ENCODE measurements at places on chromosomes 6 and 20.
A peak's percentile ranks its signal among the peaks of the same experiment; 100 is the strongest.

DNA sequence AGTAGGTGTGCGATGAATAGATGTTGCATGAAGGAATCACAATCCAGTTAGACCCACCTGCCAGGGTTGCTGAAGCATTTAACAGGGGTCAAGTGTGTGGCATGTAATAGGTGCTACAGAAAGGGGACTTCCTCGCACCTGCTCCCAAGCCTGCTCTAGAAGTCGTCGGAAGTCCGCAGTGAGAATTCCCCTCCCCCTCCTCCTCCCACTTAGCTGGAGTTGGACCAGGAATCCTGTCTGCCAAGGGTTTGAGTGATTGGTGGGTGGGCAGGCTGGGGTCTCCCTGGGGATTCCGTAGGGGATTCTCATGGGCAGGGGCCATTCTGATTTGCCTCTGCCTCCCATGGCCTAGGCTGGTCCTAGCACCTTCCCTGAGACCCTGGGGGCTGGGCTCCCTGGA lies 10.3 kb downstream of the SCRT2 start:
- no peak for DNase-seq
- no peak overlapping the region for H3K27ac ChIP-seq
- peaks cover 53% of the 10 kb centered on the region for H3K4me1 ChIP-seq
- no peaks in the 10 kb centered on the region for H3K36me3 ChIP-seq
- peaks cover 30% of the 10 kb centered on the region for H3K27me3 ChIP-seq
- no peak overlapping the region for H3K4me3 ChIP-seq

GRCh38 chr6:7809346-7809745 lies 83.4 kb downstream of the BMP6 start:
- H3K36me3 ChIP-seq, result no peaks in the 10 kb centered on the region
- H3K27ac ChIP-seq, result no peak overlapping the region
- no peaks in the 10 kb centered on the region for H3K27me3 ChIP-seq
- H3K4me1 ChIP-seq, result peaks cover 5% of the 10 kb centered on the region
- no peak overlapping the region for H3K4me3 ChIP-seq
- no peak for DNase-seq

DNA sequence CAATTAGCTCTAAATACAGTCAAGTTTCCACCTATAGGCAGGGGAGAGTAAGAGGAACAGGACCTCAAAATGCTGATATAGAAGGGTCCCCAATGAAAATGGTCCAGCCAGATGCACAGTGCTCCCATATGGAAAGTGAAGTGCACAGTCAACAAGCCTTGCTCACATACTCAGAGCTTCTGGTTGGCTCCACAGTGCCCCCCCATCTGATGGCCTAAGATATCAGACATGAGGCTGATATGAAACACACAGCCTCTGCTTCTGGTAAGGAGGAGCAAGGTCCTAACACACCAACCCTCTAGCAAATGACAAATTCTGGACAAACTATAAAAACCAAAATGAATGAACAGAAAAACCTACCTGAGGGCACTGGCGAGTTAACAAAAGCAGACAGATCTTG lies 111.4 kb upstream of the EMILIN3 start:
- H3K27ac ChIP-seq, result no peak overlapping the region
- no peak for DNase-seq
- no peaks in the 10 kb centered on the region for H3K27me3 ChIP-seq
- peaks cover 64% of the 10 kb centered on the region for H3K36me3 ChIP-seq

DNA sequence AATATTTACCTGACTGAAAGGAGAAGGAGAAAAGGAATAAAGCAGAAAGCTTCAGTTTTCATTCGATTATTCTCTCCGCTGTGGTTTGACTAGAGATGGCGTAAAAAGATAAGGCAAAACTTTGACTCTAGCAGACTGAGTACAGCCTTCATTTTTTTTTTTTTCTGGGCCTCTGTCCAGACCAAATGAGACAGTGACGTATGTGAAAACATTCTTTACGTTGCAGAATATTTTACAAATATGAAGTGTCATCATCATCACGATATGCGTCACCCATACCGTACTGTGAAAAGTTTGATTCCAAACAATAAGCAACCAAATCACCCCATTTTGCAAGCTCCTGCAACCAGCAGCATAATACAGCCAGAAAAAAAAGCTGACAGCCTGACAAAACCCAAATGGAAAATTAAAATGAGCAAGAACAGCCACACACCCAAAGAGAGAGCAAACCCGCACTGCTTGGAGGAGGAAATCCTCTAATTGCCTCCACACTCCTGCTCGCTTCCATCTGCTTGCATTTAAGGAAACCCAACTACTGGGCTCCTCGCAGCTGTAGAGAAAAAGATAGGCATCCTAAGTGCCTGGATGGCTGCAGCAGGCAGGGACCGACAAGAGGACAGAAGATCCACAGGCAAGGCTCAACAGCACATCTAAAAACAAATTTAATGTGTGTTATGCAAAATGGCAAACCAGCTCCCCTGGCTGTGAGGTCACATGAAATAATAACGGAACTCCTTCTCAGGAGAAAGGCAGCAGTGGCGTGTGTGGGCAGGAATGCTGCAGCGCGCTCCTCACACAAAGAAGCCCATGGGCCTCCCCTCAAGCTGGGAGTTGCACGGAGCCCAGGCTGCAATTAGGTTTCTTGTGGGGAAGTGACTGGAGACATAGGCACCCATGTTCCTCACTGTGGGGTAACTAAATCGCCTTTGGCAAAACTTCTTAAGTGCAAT lies 113.1 kb downstream of the FYN start:
- H3K4me1 ChIP-seq, result peaks cover 61% of the 10 kb centered on the region
- no peaks in the 10 kb centered on the region for H3K27me3 ChIP-seq

- peaks cover under 1% of the 10 kb centered on the region for H3K4me1 ChIP-seq
- H3K27ac ChIP-seq, result no peak overlapping the region
- peaks cover 5% of the 10 kb centered on the region for H3K27me3 ChIP-seq
- H3K36me3 ChIP-seq, result no peaks in the 10 kb centered on the region
Measured at GRCh38 chr20:45578231-45578630, 853 bp downstream of the WFDC8 start.

DNA sequence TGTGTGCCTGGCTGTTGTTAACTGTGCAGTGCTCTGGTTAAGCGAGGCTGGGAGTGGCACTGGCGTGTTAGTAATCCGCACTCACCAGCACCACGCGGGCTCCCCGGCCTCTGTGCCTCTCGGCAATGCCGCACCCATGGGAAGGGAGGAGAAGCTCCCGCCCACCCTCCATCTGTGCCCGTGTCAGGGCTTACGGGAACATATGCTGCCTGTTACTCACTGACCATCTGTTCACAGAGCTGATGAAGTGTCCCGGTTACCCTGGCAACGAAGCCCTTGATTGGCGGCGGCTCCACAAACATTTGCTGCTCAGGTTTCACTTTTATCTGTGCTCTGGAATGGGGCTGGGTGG lies 114.7 kb downstream of the PSMB1 start:
- peak overlapping the region; percentile 65 for H3K4me3 ChIP-seq
- DNase-seq, result peak; percentile 89
- H3K27ac ChIP-seq, result peak overlapping the region; percentile 98
- peaks cover 8% of the 10 kb centered on the region for H3K36me3 ChIP-seq

- peaks cover 62% of the 10 kb centered on the region for H3K27me3 ChIP-seq
- H3K4me1 ChIP-seq, result peaks cover 80% of the 10 kb centered on the region
- H3K27ac ChIP-seq, result no peak overlapping the region
- H3K4me3 ChIP-seq, result peak overlapping the region; percentile 98
- peaks cover 31% of the 10 kb centered on the region for H3K36me3 ChIP-seq
Measured at GRCh38 chr6:41547799-41548097, 1.6 kb downstream of the FOXP4 start.

- H3K36me3 ChIP-seq, result no peaks in the 10 kb centered on the region
- peak overlapping the region; percentile 76 for H3K4me3 ChIP-seq
- no peaks in the 10 kb centered on the region for H3K27me3 ChIP-seq
- H3K4me1 ChIP-seq, result peaks cover 90% of the 10 kb centered on the region
Measured at GRCh38 chr6:139473231-139473701, 98.8 kb upstream of the CITED2 start.

Measured in nephron progenitor cell (in vitro differentiated cells).